ENCODE measurements at places on chromosomes 6 and 20.

GRCh38 chr6:100626721-100627120 lies 162.0 kb upstream of the SIM1 start:
- no peak for DNase-seq

GRCh38 chr20:19648024-19648423 lies 110.0 kb upstream of the RIN2 start:
- DNase-seq = no peak

DNA sequence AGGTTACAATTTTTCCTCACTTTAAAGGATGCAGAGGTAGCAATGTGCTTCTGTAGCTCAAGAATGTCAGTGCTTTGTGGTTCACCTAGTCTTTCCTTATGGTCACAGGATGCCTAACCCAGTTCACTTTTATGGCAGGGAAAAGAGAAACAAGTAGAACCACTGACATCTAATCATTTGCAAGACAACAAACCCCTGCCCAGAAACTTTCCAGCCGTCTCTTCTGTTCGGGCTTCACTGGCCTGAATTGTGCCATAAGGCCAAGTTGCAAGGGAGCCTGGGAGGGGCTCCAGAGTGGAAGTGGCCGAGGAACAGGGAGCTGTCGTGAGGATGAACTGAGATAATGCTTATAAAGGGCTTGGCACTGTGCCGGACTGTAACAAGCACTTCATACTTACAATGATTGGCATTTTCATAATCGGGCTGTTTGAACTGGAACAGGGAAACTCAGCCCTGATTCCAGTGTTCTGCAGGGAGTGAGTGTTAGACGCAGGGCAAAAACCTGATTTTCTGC lies 212.6 kb downstream of the BCAS1 start:
- no peak for DNase-seq

DNA sequence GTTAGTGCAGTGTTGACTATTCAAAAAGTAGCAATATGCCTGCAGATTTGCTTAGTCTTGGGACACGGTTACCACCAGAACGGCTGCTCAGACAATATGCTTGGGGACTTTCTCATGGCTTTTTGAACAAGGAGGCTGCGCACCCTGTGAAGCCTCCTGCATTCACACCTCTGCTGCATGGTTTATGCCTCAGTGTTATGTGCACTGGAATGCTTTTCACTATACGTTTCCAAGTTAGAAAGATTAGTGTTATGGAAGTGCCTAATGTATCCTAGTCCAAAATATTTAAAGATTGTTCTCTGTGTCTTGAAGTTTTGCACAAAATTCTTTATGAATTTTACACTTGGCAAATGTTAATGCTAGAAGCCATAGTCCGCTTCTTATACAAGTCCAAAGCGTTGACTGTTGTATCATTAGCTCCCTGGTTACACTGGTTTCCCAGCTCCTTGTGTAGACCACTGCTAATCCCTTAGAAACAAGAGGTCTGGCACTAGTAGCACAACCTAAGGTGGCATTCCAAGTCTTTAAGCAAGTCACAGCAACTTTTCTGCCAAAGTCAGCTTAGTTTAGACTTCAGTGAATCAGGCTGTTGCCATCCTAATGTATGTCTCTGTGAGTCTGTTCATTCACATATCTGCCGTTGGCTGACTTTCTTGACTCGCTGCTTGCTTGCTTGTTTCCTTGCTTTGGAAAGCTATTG lies 26.3 kb upstream of the SLC22A1 start:
- DNase-seq = no peak

- DNase-seq = no peak
Observed at GRCh38 chr6:72826037-72826436, 204.2 kb downstream of the KCNQ5 start.

DNA sequence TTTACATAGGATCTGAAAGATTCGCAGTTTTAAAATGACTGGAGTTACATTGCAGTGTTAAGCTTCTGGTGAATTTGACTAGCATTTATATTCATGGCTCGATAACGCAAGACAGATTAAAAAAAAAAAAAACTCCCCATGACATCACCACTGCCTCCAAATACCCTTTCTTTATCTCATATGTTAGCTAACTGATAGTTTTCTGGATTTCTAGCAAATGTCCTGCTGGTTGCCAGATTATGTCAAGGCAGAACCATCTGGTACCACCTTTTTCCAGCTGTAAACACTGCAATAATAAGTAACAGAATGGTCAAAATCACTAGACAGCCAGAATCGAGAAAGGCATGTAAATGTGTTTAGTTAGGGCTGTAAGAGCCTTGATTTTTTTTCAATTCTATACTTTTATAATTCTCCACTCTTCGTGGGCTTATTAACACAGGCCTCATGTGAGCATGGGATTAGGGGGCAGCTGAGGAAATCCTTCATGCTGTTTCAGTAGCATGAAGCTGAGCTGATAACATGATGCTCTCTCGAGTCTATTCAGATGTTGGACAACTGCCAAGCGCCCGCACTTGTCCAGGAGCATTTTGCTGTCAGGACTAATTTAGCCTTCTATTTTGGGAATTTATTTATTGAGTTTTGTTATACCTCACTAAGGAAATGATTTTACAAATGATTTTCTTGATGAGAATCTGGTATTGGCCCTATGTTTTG lies 166.0 kb upstream of the SCGN start:
- no peak for DNase-seq

GRCh38 chr20:62114894-62115293 lies 7.4 kb upstream of the LSM14B start:
- DNase-seq = no peak

- no peak for DNase-seq
Observed at GRCh38 chr6:147156218-147156617, 48.0 kb upstream of the STXBP5 start.

DNA sequence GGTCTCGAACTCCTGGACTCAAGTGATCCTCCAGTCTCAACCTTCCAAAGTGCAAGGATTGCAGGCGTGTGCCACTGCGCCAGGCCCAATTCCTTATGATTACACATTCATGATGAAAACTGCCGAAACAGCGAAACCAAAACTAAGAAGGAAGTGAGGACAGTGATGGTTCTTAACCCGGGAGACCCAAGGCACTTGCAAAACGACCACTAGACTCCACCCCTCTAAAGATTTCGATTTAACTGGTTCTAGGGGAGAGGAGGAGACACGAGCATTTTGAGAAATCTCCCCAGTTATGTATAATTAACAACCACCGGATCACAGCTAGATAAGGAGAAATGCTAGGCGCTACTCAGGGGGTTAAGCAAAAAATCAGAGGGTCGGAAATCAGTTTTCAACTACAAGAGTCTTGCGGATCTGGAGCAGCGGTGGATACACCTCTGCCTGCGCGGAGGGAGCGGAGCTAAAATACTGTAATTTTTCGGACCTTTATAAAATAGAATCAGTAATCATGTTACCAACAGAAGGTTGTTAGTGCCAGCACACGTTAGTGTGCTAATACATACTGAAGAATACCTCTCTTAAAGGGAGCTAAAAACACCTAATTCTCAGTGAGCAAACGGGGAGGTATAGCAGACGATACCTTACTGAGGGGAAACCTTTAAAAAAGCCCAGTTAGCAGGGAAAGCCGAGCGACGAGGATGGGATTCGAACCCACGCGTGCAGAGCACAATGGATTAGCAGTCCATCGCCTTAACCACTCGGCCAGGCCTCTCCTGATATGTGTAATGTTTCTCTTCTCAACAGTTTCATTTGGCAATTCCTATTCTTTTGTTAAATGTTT lies 60.0 kb upstream of the BTN3A2 start:
- DNase-seq = peak; percentile 34

GRCh38 chr6:170297576-170298330 lies 6.9 kb upstream of the DLL1 start:
- DNase-seq = no peak

DNA sequence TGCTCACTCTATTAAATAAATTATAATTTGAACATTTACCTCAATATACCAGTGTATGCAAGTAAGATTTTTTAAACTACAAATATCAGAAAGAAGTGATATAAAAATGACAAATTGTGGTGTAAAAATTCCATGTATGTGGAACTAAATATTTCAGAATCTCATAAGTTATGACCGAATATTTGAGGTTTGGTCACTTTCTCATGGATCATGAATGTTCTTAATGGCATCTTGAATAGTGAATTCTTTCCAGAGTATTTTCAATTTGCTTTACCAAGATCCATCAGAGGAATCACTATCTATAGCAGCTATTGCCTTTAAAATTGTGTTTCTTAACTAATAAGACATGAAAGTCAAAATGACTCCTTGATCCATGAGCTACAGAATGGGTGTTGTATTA lies 950.6 kb downstream of the TBC1D32 start:
- DNase-seq = no peak

- no peak for DNase-seq
Observed at GRCh38 chr6:53527249-53527765, 17.6 kb downstream of the GCLC start.

- peak; percentile 50 for DNase-seq
Observed at GRCh38 chr6:10633216-10633615, 61.2 kb downstream of the C6orf52 start.

- DNase-seq = no peak
Observed at GRCh38 chr20:34389206-34389953, 26.3 kb downstream of the ITCH start.

- peak; percentile 86 for DNase-seq
Observed at GRCh38 chr6:158818581-158819212, 471 bp downstream of the EZR start.

- DNase-seq = no peak
Observed at GRCh38 chr6:132369526-132369925, 31.7 kb downstream of the MOXD1 start.

GRCh38 chr6:154605882-154606370 lies 95.4 kb upstream of the CNKSR3 start:
- no peak for DNase-seq

- DNase-seq = peak; percentile 84
Observed at GRCh38 chr6:2841264-2842138, at the start of gene SERPINB1. TSS of gene SERPINB1 (minus strand) at chr6:2841863. CDS start at chr6:2840586, 1,277 bp downstream.

GRCh38 chr6:113347436-113347835 lies 509.7 kb upstream of the MARCKS start:
- DNase-seq = no peak

- no peak for DNase-seq
Observed at GRCh38 chr6:105449756-105450390, 47.0 kb upstream of the PREP start.

DNA sequence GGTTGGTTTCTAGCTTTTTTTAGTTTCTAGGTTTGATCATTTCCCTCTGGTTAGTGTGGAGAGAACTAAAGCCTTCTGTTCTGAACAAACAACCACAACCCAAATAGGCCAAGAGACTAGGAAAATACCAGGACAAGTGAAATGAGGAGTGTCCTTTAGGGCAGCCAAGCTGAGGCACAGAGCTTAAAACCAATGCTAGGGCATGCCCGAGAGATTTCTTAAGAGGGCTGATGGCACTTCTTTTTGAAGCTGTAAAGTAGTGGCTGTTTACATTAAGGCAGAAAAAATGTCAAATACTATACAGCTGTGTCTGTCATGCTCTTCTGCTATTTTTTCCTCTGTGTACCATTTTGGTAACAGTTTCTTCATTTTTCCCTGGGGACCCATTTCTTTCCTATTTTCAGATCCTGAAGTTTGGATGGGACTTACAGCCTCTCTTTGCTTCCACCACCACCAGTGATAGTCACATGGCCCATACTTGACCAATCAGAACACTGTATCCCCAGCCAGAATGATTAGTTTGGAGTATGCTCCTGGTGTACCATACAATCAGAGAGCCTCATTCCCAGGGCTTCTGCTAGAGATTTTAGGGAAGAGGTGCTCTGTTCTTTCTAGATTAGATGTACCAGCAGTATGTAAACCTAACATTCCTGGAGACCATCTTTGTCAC lies 154.4 kb downstream of the BMP2 start:
- no peak for DNase-seq

DNA sequence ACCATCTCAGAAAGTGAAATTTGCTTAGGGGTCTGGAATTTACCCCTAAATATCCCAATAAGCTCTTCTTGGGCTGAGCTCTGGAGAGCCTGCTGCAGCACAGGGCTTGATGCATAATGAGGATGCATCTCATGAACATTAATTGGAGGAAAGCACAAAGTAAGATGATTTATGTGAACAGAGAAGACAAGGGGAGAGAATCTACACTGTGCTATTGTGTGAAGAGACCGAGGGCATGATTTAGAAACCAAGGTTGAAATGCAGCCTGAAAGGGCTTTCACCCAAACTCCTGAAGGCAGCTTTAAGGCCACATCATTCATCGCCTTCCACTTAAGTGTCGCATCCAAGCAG lies 27.8 kb upstream of the GPR63 start:
- DNase-seq = no peak

DNA sequence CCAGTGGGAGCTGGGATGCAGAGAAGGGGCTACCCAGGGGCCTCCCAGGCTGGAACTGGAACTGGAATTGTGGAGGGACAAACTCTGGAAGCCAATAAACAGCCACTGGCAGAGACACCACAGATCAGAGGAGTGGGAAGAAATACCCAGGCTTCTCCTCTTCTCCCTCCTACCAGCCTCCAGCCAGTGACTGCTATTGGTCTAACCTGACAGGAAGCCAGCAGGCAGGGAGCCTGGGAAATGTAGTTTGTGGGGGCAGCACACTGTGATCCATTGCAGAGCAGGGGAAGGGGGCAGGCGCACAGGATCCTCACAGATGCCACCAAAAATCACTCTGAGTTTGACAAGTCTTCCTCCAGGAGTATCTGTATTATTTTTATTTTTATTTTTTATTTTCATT lies 12.1 kb upstream of the MLN start:
- peak; percentile 51 for DNase-seq

DNA sequence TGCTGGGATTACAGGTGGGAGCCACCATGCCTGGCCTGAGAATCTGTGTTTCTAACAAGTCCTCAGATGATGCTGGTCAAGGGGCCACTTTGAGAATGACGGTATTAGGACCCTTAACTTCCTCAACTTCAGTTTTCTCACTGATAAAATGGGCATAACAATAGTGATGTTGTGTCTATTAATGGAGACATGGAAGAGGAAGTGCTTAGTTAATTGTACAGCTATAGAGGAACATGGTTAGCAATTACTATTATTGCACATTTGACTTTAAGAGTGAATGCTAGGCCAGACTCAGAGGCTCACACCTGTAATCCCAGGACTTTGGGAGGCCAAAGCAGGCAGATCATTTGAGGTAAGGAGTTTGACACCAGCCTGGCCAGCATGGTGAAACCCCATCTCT lies 12.7 kb downstream of the DPPA5 start:
- no peak for DNase-seq

- peak; percentile 70 for DNase-seq
Observed at GRCh38 chr6:25991785-25992412, 29.3 kb downstream of the TRIM38 start.
